Ascending aorta (tissue), 2 donors: ENCODE measurements at places on chromosomes 11 and 22. TPM values are rescaled to one million over a fixed set of nuclear protein-coding genes. Genes with fewer than 3 reads are reported as not detected.

The SERPIND1 gene
- not detected for total RNA-seq

The PTH gene
- total RNA-seq = not detected

The CCDC89 gene
- total RNA-seq = 16.6 TPM

The PVALB gene
- total RNA-seq = not detected

The CTSF gene
- total RNA-seq = 98.8 TPM

The NLRP6 gene
- total RNA-seq = not detected

The OR8B2 gene
- not detected for total RNA-seq

The ABCC8 gene
- not detected for total RNA-seq

The SCN4B gene
- 1.1 TPM for total RNA-seq

The OR5B21 gene
- not detected for total RNA-seq

The DDTL gene
- total RNA-seq = not detected

The PDGFD gene
- total RNA-seq = 50.6 TPM

The VPREB1 gene
- not detected for total RNA-seq

The CXCR5 gene
- not detected for total RNA-seq

The PHETA2 gene
- total RNA-seq = 41.5 TPM

The HEPACAM gene
- not detected for total RNA-seq

The OR4D5 gene
- not detected for total RNA-seq

The SYT7 gene
- 1.8 TPM for total RNA-seq

The SLC16A8 gene
- not detected for total RNA-seq

The E2F8 gene
- total RNA-seq = 0.96 TPM

The SLC22A25 gene
- not detected for total RNA-seq

The OVCH2 gene
- not detected for total RNA-seq

The OR51B5 gene
- not detected for total RNA-seq

The TCN2 gene
- 56.8 TPM for total RNA-seq

The GUCY1A2 gene
- total RNA-seq = 5.6 TPM

The APOL5 gene
- not detected for total RNA-seq

The OR52J3 gene
- not detected for total RNA-seq

The DBX1 gene
- not detected for total RNA-seq

The MYBPC3 gene
- total RNA-seq = not detected

The ART1 gene
- total RNA-seq = 5.6 TPM

The MAJIN gene
- not detected for total RNA-seq

The MMP7 gene
- not detected for total RNA-seq

The HIC2 gene
- 8.2 TPM for total RNA-seq

The SCGB1A1 gene
- not detected for total RNA-seq

The KRTAP5-8 gene
- not detected for total RNA-seq

The OR10A2 gene
- total RNA-seq = not detected

The TRIM44 gene
- 6.1 TPM for total RNA-seq

The POU2AF2 gene
- total RNA-seq = not detected

The RIMBP3C gene
- not detected for total RNA-seq
